CD8-positive, alpha-beta memory T cell (primary cell): ENCODE measurements at places on chromosomes 13 and 19.

GRCh38 chr13:101621099-101621498 is 168.6 kb downstream of the ITGBL1 start:
- DNase-seq = no peak

GRCh38 chr19:55624109-55625003 is at the start of gene ZNF784:
Gene ZNF784 (minus strand): TSS chr19:55624566. CDS start chr19:55624561, 5 bp downstream.
- DNase-seq = peak; percentile 91

GRCh38 chr19:30376272-30376671 is 4.1 kb downstream of the ZNF536 start:
- DNase-seq = no peak

DNA sequence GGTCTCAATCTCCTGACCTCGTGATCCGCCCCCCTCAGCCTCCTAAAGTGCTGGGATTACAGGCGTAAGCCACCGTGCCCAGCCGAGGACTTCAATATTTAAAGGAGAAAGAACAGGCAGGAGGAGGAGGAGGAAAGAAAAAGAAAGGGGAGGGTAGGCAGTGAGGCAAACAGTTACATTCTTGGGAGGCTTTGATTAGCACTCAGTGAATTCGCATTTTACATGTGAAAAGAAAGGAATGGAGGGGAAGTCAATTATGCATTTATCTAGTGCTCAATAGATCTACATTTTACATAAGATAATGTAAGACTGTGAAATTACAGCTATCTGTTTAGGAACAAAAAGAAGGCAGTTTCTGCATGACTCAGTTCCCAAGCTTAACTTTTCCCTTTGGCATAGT is 30.9 kb upstream of the CXCL17 start:
- DNase-seq = no peak

GRCh38 chr19:10461047-10461949 is 41.0 kb downstream of the PDE4A start:
- peak; percentile 85 for DNase-seq

DNA sequence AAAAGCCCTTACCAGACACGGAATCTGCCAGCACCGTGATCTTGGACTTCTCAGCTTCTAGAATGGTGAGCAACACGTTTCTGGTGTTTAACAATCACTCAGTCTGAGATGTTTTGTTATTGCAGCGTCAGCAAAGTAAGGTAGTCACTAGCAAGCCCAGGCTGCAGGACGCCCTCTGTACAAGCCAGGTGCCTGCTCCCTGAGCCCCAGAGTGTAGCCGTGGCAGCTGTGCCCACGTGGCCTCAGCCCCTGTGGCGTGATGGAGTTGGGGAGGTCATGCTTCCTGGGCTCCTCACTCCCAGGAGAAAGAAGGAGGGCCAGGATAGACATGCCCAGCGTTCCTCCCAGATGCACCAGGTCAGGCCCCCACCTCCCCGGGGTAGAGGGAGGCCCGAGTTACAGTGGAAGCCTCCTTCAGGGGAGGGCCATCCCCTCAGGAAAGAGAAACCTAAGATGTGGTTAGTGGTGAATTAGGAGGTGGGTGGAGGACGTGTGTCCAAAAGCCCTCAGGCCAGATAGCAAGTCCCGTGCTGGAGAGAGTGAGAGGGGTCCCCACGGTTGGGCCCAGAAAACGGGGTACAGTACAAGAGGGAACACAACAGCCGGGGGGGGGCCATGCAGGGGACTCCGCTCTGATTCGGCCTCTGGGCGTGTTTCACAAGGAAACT is 169.6 kb upstream of the SOX1 start:
- no peak for DNase-seq

GRCh38 chr19:50796634-50797428 is 6.6 kb downstream of the ACP4 start:
- DNase-seq = no peak

DNA sequence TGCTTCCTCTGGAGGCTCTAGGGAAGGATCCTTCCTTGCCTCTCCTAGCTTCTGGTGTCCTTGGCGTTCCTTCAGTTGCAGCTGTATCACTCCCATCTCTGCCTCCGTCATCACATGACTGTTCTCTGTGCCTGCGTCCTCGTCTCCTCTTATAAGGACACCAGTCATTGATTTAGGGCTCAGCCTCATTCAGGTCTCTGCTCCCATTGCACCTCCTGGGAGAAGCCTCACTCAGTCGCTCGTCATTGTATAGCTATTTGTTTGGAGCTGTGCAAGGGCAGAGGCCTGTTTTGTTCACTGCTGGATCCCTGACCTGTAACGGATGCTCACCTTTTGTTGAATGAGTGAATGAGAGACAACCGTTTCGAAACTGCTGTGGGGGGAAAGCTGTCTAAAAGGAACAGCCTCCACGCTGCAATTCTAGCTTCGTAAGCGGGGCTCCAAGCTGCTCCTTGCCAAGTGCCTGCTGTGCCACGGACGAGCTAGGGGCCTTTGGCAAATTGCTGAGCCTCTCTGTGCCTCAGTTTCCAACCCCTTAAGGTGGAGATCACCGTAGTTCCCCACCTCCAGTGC is 17.2 kb downstream of the BRSK1 start:
- DNase-seq = no peak

DNA sequence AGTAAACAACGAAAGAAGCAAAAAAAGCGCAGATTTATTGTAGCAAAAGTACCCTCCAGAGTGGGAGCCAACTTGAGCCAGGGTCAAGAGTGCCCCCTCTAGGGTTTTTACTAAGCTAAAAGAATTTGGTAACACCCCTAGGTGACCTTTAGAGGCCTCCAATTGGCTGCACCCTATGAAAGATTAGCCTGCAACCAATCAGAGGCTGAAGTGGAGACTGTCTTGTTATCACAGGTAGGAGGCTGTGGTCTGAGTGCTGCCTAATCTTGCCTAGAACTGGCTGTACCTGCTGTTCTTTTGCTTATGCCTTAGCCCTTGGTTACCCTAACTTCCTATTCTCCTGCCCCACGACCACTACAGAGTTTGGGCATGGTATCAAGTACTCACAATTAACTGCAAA is 38.3 kb downstream of the ANKRD10 start:
- no peak for DNase-seq

DNA sequence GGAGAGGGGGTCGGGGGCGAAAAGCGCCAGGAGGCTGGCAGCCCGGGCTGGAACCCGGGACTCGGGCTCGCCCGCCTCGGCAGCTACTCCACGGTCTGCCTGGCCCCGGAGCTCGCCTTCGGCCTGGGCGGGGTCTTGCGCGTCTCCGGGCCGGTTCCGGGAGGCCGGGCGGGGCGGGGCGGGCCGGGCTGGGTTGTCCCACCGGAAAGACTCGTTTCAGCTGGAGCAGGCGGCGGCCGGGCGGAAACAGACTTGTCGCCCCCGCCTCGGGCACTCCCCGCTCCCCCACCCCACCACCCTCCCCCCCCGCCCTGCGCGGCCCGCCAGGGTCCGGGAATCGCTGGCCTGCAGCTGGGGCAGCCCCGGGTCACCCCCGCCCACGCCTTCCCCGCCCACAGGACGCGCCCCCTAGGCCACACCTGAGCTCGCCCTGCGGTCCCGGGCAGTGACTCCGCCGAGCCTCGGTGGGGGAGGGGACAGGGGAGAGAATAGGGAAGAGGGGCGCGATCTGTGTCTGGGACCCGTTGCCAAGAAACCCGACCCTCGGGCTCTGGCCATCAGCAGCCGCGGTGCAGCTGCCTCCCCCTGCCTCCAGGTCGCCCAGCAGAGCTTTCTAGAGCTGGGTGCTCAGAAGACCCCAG is 109.4 kb downstream of the KCTD15 start:
- no peak for DNase-seq

- no peak for DNase-seq
Observed at GRCh38 chr13:63909726-63910375, 2494.2 kb upstream of the PCDH20 start.

DNA sequence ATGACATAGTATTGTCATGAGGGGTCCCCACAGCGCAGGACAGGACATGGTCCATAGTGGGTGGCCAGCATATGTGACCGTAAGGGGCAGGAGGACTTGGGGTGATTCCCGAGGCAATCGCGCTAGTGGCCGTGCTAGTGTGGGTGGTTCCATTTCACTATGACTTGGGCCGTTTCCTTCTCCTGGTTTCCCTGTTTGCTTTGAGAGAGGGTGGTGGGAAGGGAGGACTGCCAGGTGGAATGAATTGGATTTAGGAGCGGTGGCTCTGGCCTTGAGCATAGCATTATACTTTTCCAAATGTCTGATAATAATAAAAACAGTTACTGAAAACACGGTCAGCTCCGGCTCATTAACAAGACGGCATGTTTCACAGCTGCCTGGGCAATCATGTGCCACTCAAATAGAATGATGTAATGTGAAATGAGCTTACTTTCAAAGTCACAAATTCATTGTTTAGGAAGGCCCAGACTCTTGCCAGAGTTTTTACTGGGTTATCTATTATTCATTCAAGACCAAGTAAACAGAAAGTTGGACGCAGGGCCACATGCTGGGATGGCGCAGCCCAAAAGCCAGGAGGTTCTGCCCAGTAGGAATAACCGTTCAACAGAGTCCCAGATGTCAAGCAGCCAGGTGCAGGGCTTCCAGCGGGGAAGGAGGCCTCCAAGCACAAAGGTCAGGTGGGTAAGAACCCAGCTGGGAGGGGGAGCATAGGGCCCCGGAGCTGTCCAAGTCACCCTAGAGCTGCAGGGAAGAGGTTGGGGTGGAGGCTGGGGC is 19.6 kb upstream of the SLC15A1 start:
- DNase-seq = no peak

GRCh38 chr13:75512253-75512652 is 25.4 kb downstream of the COMMD6 start:
- DNase-seq = no peak

DNA sequence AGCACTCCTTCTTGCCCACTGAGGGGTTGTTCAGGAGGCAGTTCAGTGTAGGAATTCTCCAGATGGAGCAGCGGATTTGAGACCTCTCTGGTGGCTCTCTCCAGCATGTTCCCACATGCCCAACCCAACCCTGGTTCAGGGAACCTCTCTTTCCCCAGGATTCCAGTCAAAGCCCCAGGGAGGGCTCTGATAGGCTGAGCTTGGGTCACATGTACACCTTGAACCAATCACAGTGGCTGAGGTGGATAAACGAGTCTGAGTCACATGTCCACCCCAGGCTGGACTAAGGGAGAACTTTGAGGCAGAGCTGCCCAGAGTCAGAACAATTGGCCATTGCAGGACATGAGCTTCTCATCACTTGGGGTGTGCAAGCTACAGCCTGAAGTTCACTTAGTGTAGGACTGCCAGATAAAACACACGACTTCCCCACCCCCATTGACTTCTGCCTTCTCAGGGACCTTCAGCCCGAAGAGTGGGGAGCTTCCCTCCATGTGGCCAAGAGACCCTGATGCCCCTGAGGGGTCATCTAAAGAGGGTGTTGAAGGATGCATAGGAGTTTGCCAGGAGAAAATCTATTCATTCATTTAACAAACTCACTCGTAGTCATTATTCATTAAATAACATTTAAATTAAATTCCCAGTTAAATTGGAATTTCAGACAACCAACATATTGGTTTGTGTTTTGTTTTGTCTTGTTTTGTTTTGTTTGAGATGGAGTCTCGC is 4.0 kb upstream of the MAST3 start:
- DNase-seq = no peak

DNA sequence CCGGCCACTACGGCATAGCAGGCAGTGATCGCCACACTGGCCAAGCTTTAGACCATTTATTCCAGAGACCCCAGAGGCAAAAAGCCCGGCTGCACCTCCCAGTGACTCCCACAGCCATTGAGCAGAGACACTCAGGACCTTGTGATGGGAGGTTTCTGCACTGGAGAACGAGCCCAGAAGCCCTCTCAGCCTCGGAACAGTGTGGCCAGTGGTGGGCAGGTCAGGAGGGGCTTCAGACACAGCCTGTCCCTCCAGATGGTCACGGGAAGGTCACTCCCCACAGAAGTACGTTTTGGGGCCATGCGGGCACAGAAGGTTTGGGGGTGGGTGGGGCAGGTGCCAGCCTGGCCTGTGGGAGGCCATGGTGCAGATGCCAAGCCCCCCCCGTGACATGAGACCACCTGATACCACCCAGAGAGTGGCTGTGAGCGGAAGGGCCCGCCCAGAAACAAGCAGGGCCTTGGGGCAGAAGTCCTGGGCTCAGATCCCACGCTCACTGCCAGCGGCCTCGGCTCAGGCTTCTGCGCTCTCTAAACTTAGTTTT is 599 bp upstream of the F10 start:
- no peak for DNase-seq

DNA sequence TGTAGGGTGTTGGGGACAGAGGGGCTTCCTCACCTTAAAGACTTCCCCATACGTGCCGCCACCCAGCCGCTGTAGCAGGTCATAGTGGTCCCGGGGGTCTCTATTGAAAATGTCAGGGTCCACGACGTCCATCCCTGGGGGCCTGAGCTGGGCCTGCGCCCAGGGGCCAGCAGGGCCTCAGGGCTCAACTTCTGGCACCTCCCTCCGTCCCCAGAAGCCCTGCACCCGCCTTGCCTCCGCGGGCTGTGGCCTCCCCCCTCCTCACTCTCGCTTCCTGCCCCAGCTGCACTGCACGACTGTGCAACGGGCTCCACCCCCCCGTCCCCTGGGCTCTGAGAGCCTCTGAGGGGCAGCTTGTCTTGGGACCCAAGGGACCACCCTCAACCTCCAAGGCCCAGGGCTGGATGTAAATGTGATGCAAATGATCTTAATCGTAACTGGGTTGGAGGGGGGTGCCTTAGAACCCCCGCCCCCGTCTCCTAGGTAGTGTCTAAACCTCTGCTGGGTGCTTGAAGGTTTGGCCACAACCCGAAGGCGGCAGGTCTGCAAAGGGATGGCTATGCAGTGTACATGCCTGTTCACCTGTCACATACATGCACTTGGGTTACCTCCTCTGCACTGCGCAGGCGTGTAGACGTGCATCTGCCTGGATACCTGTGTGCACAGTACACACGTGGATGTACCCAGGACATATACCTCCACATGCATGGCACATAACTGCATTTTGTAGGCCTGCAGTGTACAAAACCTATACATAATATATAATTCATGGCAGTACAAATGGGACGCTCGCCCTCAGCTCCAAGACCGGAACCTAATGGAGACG is at the start of gene MAP4K1:
TSS of gene MAP4K1 (minus strand) at position 190 of the 826 bp plus-strand sequence. CDS start at position 132, 58 bp downstream.
- peak; percentile 57 for DNase-seq

GRCh38 chr19:10120538-10121189 is 965 bp upstream of the EIF3G start:
- DNase-seq = no peak
